Endothelial cell (in vitro differentiated cells): ENCODE measurements at places on chromosomes 3 and 15.
A peak's percentile ranks its signal among the peaks of the same experiment; 100 is the strongest.

DNA sequence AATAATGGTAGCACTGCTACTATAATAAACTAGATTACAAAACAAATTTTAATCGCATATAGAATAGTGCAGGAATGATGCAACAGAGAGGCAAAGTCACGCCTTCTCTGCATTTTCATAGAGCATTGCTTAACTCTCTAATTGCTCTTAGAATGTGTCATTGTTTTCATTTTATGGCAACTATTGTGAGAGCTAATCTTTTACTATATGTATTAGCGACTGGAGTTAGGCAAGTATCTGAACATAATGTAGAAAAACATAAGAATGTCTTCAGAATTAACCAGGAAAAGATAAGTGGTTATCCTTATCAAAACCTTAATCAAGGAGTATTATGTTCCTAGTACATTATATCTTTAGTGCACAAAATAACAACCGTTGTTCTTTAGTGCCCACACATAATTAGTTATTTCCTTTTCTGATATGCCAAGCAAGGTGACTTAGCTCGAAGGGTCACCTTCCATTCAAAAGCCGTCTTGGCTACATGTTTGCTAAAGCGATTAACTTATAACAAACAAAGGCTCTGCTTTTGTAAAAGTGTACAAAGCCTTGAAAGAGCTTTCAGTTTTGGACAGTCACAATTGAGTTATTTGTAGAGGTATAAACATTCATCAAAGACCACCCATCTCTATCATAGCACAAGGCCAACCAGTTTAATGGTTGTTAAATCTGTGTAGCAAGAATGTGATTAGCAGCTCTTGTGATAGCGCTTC lies 1328.9 kb downstream of the ROBO2 start:
- no peak overlapping the region for H3K4me3 ChIP-seq
- H3K4me1 ChIP-seq = no peaks in the 10 kb centered on the region
- no peak for DNase-seq

GRCh38 chr3:103169289-103169688 lies 734.5 kb downstream of the ZPLD1 start:
- DNase-seq = no peak
- H3K27me3 ChIP-seq = no peaks in the 10 kb centered on the region
- no peak overlapping the region for H3K4me3 ChIP-seq
- no peaks in the 10 kb centered on the region for H3K4me1 ChIP-seq
- H3K36me3 ChIP-seq = no peaks in the 10 kb centered on the region

- H3K4me3 ChIP-seq = no peak overlapping the region
- H3K27me3 ChIP-seq = peaks cover 9% of the 10 kb centered on the region
- H3K4me1 ChIP-seq = peaks cover 38% of the 10 kb centered on the region
- DNase-seq = no peak
Measured at GRCh38 chr3:181698263-181698954, 13.3 kb upstream of the SOX2 start.

DNA sequence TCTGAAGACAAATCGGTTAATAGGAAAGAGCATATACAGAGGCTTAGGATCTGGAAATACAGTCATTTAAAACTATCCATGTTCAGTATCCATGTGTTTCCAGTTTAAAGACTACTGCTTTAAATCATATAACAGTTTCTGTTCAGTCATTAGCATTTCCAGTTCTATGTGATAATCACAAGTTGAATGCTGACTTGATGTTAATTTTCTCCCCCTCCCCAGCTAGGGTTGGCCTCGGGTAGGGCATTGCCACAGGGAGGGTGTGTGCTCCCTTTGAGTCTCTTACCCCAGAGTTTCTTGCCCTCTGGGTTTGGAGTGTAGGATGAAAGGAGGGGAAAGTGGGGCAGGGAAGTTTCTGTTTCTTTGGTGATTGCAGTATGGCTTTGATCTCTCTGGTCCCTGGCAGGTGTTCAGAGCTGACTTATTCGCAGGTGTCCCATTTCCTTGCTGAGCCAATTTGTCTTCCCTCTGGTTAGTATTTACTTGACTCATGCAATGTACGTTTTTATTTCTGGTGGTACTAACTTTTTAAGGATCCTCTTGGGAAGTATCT lies 86.3 kb downstream of the SH3GL3 start:
- H3K36me3 ChIP-seq = peaks cover 3% of the 10 kb centered on the region
- H3K4me3 ChIP-seq = no peak overlapping the region
- no peak for DNase-seq
- no peak overlapping the region for H3K27ac ChIP-seq

DNA sequence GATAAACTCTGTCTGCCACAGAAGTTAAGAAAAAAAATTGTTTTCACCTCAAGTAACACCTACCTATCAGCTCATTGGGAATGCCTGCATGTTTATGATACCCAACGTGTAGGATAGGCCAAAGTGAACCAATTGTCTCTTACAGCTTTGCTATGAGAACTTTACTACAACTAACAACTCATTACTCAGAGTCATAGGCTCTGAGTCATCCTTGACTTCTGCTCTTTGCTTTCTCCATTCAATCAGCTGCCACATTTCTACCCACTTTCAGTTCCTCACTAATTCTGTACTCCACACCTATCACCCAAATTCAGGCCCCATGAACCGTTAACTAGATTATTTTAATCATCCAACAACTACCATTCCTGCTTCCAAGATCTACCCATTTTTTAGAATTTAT lies 843.9 kb downstream of the TUSC7 start:
- H3K4me3 ChIP-seq = no peak overlapping the region
- no peak overlapping the region for H3K27ac ChIP-seq
- no peaks in the 10 kb centered on the region for H3K36me3 ChIP-seq
- no peaks in the 10 kb centered on the region for H3K4me1 ChIP-seq

DNA sequence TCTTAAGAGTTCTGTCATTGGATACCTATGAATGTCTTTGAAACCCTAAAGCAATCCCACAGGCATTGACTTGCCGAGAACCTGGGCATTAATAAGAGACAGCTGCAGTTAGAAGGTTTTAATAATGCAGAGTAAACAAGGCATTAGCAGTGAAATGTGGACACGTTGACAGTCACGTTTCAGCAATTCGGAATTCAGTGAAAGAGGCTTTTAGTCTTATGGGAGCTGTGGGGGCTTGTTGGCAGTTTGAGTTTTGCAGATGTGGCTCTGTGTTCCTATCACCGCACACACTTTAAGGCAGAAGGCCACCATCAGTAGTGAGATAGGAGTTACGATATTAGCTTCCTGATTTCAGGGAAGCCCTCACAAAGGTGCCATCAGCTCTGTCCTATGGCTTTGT lies 145.2 kb upstream of the NUDT16 start:
- H3K4me1 ChIP-seq = peaks cover 14% of the 10 kb centered on the region
- H3K36me3 ChIP-seq = no peaks in the 10 kb centered on the region
- no peak overlapping the region for H3K4me3 ChIP-seq
- H3K27me3 ChIP-seq = no peaks in the 10 kb centered on the region

DNA sequence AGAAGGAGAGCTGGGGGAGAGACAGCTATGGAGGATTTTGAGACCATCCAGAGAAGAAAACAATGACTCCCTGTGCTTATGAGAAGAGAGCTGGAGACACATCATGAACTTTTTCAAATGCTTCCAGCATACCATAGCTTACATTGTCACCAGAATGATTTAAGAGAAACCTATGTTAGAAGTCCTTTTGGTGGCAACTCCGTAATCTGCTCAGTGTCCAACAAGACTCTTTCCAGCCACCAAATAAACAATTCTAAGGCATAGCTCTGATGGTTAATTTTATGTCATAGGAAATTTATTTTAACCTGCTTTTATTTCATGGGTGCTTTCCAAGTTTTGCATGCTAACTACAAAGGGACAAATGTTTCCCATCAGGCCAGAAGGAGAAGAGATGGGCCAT lies 200.3 kb upstream of the MCTP2 start:
- DNase-seq = no peak
- no peak overlapping the region for H3K27ac ChIP-seq
- no peaks in the 10 kb centered on the region for H3K4me1 ChIP-seq
- H3K27me3 ChIP-seq = no peaks in the 10 kb centered on the region

- no peaks in the 10 kb centered on the region for H3K27me3 ChIP-seq
- no peak overlapping the region for H3K4me3 ChIP-seq
- H3K36me3 ChIP-seq = no peaks in the 10 kb centered on the region
- H3K4me1 ChIP-seq = peaks cover 5% of the 10 kb centered on the region
Measured at GRCh38 chr3:183266454-183266853, 13.4 kb downstream of the B3GNT5 start.

- peaks cover 5% of the 10 kb centered on the region for H3K4me1 ChIP-seq
- no peak for DNase-seq
- no peak overlapping the region for H3K27ac ChIP-seq
- H3K27me3 ChIP-seq = no peaks in the 10 kb centered on the region
- H3K4me3 ChIP-seq = no peak overlapping the region
- H3K36me3 ChIP-seq = peaks cover 15% of the 10 kb centered on the region
Measured at GRCh38 chr15:25402342-25402741, 36.5 kb downstream of the UBE3A start.

GRCh38 chr3:27312044-27312668 lies 57.0 kb downstream of the NEK10 start:
- peak; percentile 14 for DNase-seq
- no peaks in the 10 kb centered on the region for H3K4me1 ChIP-seq
- peaks cover 3% of the 10 kb centered on the region for H3K27me3 ChIP-seq
- H3K27ac ChIP-seq = no peak overlapping the region

DNA sequence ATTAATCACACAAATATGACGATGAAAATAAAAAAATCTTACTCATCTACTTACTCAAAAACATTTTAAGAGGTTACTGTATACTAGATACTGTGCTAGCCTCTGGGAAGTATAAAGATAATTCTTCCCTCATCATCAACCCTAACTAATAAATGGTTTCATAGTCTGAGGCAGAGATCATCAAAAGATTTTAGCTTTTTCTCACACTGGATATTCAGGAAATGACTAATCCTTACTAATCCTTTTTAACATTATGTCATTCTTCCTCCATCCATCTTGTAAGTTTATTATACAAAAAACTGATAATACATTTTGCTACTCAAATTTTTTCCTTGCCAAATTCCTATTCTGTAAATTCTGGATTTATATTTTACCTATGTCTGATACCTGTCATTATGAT lies 29.7 kb downstream of the ACAD11 start:
- no peaks in the 10 kb centered on the region for H3K27me3 ChIP-seq
- no peak for DNase-seq
- H3K4me3 ChIP-seq = no peak overlapping the region
- peaks cover under 1% of the 10 kb centered on the region for H3K36me3 ChIP-seq

DNA sequence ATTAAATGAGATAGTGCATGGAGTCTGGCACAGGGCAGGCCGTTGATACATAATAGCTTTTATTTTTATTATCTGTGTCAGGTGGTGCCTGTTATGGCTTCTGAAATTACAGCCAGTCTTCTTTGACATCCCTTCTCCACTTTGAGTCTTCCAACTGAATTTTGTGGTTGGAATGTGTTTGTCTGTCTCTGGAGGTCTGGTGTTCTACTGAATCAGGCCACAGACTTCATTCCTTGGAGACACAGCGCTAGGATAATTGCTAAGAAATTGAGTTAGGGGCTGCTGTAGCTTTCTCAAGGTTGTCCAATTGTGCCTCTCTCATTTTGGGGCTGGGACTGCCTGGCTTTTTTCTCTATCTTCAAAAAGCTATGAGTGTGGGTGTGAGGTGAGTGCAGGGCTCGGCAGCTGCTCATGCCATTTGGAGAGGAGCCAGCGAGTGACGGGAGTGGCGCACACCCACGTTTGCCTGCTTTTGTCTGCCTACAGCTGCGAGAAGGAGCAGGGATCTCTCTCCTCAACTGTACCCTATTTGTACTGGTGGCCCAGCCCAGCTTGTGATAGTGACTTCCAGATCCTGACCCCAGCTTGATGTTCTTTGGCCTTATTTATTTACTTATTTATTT lies 49.8 kb upstream of the SYN2 start:
- no peak overlapping the region for H3K4me3 ChIP-seq
- no peaks in the 10 kb centered on the region for H3K36me3 ChIP-seq
- no peaks in the 10 kb centered on the region for H3K27me3 ChIP-seq
- H3K27ac ChIP-seq = no peak overlapping the region

DNA sequence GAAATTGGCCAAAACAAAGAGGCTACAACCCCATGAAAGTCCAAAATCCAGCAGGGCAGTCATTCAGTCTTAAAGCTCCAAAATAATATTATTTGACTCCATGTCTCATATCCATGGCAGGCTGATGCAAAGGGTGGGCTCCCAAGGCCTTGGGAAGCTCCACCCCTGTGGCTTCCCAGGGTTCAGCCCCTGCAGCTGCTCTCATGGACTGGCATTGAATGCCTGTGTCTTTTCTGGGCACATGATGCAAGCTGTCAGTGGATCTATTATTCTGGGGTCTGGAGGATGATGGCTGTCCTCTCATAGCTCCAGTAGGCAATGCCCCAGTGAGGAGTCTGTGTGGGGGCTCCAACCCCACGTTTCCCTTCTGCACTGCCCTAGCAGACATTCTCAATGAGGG lies 81.8 kb downstream of the ZMAT3 start:
- no peak overlapping the region for H3K4me3 ChIP-seq
- H3K27me3 ChIP-seq = peaks cover 9% of the 10 kb centered on the region
- H3K4me1 ChIP-seq = no peaks in the 10 kb centered on the region
- peaks cover 54% of the 10 kb centered on the region for H3K36me3 ChIP-seq

GRCh38 chr3:191695131-191695814 lies 234.3 kb downstream of the PYDC2 start:
- DNase-seq = no peak
- H3K27me3 ChIP-seq = peaks cover 1% of the 10 kb centered on the region
- no peaks in the 10 kb centered on the region for H3K4me1 ChIP-seq
- no peaks in the 10 kb centered on the region for H3K36me3 ChIP-seq

GRCh38 chr3:124883766-124884473 lies 3.2 kb downstream of the ITGB5 start:
- no peaks in the 10 kb centered on the region for H3K36me3 ChIP-seq
- no peak overlapping the region for H3K27ac ChIP-seq
- peaks cover 8% of the 10 kb centered on the region for H3K27me3 ChIP-seq

- H3K4me3 ChIP-seq = no peak overlapping the region
- DNase-seq = peak; percentile 63
- H3K36me3 ChIP-seq = peaks cover 11% of the 10 kb centered on the region
- H3K27me3 ChIP-seq = peaks cover 2% of the 10 kb centered on the region
- H3K4me1 ChIP-seq = peaks cover 11% of the 10 kb centered on the region
- peak overlapping the region; percentile 67 for H3K27ac ChIP-seq
Measured at GRCh38 chr3:179768080-179768479, 115.2 kb downstream of the USP13 start.

DNA sequence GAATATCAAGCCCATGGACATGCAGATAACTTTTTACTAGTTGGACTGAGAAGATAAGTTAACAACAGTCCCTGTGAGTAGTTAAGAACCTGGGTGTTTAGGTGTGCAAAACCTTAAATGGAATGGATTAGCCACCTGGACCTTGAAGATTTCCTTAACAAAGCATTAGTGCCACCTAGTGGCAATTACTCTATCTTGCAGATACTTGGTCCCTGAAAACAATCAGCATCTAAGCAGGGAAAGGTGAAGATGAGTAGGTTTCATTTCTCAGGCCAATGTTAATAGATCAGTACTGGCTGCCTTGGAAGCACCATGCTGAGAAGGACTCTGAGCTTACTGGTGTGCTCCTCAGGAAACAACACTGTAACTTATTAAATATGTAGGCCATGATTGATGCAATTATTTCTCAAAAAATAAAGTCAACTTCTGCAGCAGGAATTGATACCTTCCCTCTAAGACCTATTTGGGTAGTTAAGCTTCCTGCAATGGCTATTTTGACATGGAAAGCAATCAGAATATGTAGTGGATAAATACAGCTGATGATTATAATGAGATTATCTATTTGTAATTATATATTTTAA lies 329.4 kb downstream of the TBC1D5 start:
- H3K36me3 ChIP-seq = no peaks in the 10 kb centered on the region
- H3K4me3 ChIP-seq = no peak overlapping the region
- H3K27me3 ChIP-seq = no peaks in the 10 kb centered on the region
